NCI-H1930 (cell line): ENCODE measurements at places on chromosomes 5 and 9.

- DNase-seq: no peak
Observed at GRCh38 chr5:94812232-94812631, 193.8 kb downstream of the SLF1 start.

GRCh38 chr9:13805546-13805945, 508.4 kb downstream of the NFIB start:
- no peak for DNase-seq

- no peak for DNase-seq
Observed at GRCh38 chr5:50415912-50416311, 25.2 kb downstream of the EMB start.

DNA sequence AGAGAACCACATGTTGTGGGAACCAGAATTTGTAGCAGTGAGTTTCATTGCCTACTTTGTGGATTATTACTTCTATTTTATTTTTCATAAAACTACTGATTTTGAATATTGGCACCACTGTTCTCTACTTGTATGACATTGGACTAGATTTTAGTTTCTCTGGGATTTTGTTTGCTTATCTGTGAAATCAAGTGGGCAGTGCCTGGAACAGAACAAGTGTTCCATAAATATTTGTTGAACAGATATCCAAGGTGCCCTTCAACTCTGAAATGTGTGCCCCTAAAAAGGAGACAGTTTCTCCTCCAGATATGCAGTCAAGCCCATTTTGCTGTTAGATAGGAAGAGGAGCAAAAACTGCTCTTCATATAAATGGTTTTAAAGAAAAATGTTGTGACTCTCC, 42.6 kb downstream of the ADAMTSL1 start:
- DNase-seq: no peak

DNA sequence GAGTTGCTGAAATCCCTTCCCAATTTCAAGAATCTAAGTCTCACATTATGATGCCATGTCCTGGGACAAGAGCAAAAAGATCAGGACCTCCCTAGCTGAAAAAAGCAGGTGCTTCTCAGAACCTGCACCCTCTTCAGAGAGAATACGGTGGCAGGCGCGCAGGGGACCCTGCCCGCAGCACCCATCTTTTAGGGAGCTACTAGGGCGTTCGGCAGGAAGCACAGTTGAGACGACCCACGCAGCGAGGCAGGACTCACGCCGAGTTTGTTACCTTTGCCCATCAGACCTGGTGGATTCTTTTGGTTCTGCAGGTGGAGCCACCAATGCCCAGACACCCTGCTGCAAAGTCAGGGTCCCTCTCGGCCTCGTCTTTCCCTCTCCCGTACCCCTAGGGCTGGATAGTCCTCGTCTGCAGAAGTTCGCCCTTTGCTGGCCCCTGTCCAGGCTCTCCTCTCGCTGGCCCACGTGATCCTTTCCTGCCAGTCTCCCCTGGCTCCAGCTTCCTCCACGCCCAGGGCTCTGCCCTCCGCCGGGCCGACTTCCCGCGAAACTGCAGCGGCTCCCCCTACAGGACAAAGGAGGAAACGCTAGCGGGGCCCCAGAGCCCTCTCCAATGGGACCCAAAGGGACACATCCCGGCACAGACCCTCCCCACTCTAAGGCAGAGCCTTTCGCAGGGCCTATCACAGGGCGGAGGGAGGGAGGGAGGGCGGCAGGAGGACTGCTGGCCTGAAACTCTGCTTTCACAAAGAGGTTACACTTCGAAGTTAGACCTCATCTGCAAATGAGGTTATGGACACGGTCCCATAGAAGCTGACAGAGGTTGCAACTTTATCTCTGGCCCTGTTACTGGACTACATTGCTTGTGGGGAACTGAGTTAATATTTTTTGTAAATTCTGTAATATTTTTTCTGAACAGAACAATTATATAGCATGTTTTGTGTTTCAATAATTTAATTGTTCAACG, 28.8 kb downstream of the TMEM174 start:
- no peak for DNase-seq

- DNase-seq: no peak
Observed at GRCh38 chr5:133287500-133287899, 235.7 kb downstream of the HSPA4 start.

DNA sequence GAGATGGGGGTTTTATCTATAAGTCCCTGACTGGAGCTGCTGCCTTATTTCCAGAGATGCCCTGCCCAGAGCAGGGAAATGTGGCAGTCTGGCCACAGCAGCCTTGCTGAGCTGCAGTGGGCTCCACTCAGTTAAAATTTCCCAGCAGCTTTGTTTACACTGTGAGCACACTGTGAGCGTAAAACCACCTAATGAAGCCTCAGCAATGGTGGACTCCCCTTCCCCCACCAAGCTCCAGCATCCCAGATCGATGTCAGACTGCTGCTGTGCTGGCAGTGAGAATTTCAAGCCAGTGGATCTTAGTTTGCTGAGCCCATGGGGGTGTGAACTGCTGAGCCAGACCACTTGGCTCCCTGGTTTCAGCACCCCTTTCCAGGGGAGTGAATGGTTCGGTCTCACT, 208.7 kb upstream of the RAI14 start:
- DNase-seq: no peak

GRCh38 chr5:38556088-38556598, 303 bp downstream of the LIFR start:
- DNase-seq: no peak

DNA sequence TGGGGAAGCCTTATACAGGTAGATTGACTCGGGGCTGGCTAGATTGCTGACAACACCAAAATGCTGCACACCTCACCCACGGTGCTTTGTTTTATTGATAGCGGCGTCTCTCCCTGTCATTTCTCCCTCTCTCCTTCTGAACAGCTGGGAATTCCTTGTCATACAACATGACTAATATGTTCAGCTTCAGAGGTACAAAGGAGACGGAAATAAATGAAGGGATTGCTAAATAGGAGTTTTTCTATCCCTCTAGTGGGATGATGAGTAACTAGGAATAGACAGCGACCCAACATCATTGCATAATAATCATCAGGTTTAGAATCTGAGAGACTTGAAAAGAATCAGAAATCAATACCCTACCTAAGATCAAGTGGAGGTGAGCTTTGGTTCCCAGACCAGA, 337.7 kb upstream of the PANK3 start:
- DNase-seq: no peak

- DNase-seq: no peak
Observed at GRCh38 chr5:139167063-139167462, 31.1 kb downstream of the SIL1 start.

DNA sequence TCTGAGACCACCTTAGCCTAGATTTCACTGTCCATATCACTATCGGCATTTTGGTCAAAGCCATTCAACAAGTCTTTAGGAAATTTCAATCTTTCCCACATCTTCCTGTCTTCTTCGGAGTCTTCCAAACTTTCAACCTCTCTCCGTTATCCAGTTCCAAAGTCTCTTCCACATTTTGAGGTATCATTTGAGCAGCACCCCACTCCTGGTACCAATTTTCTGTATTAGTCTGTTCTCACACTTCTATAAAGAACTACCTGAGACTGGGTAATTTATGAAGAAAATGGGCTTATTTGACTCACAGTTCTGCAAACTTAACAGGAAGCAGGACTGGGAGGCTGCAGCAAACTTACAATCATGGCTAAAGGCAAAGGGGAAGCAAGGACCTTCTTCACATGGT, 215.5 kb downstream of the CYLC2 start:
- no peak for DNase-seq

GRCh38 chr5:68010740-68011139, 204.8 kb upstream of the PIK3R1 start:
- no peak for DNase-seq

DNA sequence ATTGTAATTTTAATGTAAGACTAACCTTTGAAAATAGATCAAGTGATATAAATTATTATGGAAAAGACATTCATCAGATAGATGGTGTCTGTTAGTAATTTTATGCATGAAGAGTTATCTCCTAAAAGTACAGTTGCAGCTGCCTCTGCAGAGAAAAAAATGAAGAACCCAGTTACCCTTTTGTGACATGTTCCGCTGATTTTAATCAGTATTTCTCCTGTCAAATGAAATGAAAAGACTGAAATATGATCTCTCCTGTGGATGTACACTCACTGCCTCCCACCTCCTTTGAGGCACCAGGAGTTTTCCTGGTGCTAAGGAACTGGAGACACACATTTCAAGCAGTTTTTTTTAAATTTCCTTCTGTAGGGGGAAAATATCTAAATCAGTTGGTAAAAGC, 277.4 kb downstream of the KIF4B start:
- no peak for DNase-seq

- DNase-seq: no peak
Observed at GRCh38 chr9:138112791-138113600, 235.4 kb downstream of the CACNA1B start.

GRCh38 chr9:114785866-114786650, 19.8 kb downstream of the TNFSF15 start:
- no peak for DNase-seq

DNA sequence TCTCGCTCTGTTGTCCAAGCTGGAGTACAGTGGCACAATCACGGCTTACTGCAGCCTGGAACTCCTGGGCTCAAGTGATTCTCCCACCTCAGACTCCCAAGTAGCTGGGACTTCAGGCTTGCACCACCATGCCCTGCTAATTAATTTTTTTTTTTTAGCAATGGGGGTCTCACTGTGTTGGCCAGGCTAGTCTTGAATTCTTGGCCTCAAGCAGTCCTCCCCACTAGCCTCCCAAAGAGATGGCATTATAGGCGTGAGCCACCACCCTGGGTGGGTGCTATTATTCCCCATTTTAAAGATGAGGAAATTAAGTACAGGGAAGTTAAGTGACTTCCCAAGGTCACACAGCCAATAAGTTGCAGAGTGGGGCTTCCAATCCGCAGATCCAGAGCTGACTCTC, 1.7 kb downstream of the NNT start:
- DNase-seq: no peak

DNA sequence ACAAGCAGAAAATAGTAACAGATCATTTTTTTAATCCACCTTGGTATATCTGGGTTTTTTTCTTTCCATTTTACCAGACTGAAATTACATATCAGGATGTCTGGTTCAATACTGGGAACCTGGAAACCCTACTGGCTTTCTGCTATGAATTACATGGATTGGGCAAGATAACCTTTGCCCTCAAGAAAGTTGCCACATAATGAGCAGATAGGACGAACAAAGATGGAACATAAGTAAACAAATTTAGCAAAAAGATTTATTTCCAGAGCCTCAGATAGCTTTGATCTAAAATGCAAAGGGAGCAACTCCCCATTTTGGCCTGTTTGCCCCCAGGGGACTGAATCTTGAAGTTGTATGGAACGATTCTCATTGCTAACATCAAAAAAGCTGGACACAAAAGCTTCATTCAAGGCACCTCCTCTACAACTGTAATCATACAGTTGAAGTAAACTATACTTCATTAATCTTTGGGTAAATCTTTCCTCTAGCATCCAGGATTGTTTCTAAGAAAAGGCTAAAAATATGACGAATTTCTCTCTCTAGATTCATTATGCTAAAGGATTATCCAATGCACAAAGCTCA, 131.6 kb upstream of the PTGER4 start:
- no peak for DNase-seq

DNA sequence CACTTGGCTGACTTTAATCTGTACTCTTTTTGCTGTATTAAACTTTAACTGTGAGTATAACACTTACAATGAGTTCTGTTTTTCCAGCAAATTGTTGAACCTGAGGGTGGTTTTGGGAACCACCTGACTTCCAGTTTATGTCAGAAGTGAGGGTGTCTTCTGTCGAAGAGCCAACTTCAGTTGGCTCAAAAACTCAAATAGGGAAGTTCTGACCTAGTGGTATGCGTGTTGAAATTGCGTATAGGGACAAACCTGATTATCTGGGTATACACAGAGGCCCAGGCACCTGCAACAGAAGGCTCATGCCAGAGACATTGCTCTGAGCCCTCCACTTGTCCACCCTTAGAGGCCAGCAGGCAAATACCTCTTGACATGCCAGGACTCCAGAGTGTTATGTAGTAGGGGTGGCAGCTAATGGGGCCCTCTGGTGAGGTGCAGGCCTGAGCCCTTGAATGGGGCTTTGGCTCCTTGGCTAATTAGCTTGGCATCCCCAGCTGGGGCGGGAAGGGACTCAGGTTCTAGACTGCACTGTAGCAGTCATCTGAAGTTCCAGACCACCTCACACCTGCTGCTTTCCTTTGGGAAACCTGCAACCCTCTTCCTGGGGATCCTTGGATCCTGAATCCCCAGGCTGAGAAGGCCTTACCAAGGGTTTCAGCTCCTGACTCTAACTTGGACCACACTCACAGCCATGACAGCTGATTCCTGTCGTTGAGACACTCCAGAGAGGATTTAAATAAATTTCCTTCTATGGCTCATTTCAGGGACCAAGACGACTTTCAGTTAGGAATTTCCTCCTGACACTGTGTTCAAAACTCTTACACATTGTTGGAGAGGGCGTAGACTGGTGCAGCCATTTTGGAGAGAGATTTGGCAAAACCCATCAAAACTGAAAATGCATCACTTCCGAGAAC, 189.6 kb downstream of the HSPA4 start:
- DNase-seq: no peak

- DNase-seq: no peak
Observed at GRCh38 chr5:74031536-74031935, 405.5 kb downstream of the ARHGEF28 start.

DNA sequence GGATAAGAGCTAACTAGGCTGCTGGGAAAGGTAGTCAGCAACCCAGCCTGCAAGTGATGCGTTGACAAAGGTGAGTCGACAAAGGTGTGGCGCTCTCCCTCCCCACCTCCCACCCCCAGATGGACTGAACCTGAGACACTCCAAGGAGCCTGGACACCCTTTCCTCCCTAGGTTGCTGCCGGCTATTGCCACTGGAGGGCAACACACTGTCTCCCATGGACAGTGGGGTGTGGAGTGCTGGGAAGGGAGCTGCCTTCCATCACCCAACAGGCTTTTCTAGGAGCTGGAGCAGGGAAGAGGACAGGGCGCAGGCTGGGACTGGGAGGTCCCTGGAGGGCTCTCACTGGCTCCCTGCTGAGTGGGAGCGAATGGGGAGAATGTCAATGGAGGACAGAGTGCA, 75.4 kb upstream of the ARAP3 start:
- no peak for DNase-seq

DNA sequence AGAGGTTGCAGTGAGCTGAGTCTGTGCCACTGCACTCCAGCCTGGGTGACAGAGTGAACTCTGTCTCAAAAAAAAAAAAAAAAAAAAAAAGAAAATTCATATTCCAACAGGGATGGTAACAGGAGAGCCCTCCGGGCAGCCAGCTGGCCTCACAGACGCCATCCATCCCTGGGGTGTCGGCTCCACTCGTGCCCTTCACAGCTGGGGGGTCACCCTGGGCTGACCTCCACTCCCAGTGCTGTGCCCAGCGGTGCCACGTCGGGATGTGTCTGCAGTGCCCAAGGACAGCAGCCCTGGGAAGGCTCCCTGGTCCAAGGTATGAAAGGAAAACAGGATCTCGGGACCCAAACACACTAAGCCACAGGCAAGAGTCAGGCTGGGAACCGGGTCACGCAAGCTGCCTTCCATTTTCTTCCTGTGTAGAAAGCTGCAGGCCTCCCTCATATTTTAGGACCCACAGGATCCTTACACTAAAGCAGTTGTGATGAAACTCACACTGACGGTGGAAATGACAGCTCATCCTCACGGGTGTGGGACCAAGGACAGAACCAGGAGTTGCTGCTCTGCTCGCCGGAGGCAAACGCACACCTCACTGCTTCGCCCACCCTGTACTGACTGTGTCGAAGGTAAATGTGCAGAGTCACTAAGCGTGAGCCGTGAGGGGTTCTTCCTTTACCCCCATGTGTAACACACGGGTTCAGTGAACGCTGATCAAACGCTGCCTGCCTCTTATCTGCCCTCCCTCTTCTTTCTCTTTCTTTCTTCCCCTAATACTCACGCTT, 5.3 kb downstream of the SLC12A7 start:
- DNase-seq: no peak
